Brain (organoid and tissue), 16 donors: ENCODE measurements at places on chromosomes 13 and 19. TPM values are rescaled to one million over a fixed set of nuclear protein-coding genes. Genes with fewer than 3 reads are reported as not detected.
A peak's percentile ranks its signal among the peaks of the same experiment; 100 is the strongest.

The KIR2DL1 gene
- not detected for polyA plus RNA-seq

The SPACA6 gene
- polyA plus RNA-seq, result 5.9 TPM

The ZNF90 gene
- 3.3 TPM for polyA plus RNA-seq

The EDNRB gene
- polyA plus RNA-seq, result 9.6 TPM

The S1PR2 gene
- 5.0 TPM for polyA plus RNA-seq

The RASIP1 gene
- 4.7 TPM for polyA plus RNA-seq

The GDF15 gene
- 5.2 TPM for polyA plus RNA-seq

The BRCA2 gene
- 0.59 TPM for polyA plus RNA-seq

GRCh38 chr19:51511353-51511752 is 9.8 kb upstream of the SIGLEC12 start:
- DNase-seq, result peak; percentile 11

DNA sequence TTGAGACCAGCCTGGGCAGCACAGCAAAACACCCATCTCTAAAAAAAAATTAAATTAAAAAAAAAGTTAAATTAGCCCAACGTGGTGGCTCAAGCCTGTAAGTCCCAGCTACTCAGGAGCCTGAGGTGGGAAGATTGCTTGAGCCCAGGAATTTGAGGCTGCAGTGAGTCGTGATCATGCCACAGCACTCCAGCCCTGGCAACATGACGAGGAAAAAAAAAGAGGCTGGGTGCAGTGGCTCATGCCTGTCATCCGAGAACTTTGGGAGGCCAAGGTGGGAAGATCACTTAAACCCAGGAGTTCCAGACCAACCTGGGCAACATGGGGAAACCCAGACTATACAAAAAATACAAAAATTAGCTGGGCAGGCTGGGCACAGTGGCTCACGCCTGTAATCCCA is 2.2 kb upstream of the TMEM161A start:
- no peak for DNase-seq

DNA sequence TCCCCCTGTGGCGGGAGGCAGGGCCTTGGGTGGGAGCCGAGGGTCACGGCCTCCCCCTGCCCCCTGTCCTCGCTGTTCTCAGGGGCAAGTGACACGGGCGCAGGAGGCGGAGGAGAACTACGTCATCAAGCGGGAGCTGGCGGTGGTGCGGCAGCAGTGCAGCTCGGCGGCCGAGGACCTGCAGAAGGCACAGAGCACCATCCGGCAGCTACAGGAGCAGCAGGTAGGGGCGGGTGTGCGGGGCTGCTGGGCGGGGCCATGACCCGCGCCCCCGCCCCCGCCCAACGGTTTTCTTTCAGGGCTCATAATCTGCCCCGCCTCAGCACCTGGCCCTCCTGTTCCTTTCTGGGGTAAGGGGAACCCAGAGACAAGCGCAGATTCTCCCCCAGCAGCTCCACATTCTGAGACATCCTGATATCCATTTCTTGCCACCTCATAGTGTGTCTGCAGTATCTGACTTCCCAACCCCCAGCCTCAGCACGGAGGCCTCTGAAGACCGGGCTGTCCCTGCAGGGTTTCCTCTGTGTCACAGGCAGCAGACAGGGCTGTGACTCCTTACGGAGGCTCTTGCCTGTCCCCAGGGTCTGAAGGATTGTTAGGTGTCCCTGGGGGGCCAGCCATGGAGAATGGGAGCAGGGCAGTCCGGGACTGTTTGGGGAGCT is 15.9 kb downstream of the PRR36 start:
- peak; percentile 52 for DNase-seq

DNA sequence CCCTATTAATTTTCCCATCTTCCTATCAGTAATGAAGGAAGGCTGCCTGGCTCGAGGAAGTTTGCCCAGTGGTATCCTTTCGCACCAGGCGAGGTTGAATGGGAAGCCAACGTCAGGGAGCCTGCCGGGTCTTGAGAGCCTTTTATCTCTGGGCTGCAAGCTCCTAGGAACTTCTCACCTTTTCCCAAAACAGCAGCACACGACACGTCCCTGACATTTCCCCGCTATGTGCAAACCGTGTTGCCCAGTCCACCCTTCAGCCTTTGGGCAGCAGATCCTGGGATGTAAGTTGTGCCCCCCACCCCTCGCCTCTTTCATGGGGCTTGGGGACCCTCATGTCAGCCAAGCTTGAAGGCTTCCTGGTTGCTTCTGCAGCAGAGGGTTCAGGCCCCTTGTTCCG is 179.1 kb downstream of the ZNF536 start:
- peak; percentile 39 for DNase-seq

GRCh38 chr13:95441326-95441725 is 111.2 kb upstream of the CLDN10 start:
- DNase-seq, result no peak

GRCh38 chr19:6340493-6341201 is 7.2 kb upstream of the ACER1 start:
- no peak for DNase-seq

DNA sequence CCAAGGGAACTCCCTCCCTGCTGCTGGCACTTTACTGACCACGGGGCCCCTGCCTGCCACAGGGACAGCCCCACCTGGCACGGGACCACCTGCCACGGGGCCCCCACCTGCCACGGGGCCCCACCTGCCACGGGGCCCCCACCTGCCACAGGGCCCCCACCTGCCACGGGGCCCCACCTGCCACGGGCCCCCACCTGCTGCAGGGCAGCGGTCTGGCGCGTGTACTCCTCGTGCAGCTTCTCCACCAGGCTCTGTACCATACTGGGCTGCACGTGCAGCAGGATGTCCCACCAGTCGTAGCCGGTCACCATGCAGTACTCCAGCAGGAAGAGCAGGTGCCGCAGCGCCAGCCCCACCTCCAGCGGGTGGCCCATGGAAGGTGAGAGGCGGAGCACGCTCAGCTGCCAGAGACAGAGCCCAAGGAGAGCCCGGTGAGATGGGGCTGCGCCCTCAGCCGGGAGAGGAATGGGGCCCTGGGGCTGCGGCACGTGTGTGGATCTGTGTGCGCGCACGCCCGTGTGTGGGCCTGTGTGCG is 16.1 kb downstream of the MED16 start:
- DNase-seq, result no peak

GRCh38 chr13:68390987-68391386 is 1160.9 kb upstream of the PCDH9 start:
- no peak for DNase-seq

- no peak for DNase-seq
Observed at GRCh38 chr13:47865883-47866282, 135.2 kb downstream of the SUCLA2 start.

GRCh38 chr13:108526286-108526685 is 103.1 kb upstream of the MYO16 start:
- no peak for DNase-seq

GRCh38 chr19:33468361-33469170 is 53.0 kb downstream of the PEPD start:
- peak; percentile 40 for DNase-seq

DNA sequence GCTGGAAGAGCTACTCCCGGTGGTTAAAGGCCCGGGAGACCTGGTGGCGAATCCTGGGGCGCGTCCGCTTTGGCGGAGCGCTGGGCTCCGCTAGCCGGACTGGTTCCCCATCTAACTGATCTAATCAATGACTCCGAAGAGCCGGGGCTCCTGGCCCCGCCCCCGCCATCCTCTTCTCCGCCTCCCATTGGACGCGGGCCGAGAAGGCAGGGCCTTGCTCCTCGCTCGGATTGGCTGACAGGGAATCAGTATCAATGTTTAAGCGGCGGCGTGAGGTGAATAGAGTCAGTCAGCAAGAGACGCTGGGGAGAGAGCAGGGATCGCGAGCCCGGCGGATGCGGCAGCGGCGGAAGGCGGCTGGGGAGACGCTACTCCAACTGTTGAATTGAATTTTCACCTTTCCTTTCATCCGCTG is 1.7 kb upstream of the PCDH17 start:
- peak; percentile 99 for DNase-seq

DNA sequence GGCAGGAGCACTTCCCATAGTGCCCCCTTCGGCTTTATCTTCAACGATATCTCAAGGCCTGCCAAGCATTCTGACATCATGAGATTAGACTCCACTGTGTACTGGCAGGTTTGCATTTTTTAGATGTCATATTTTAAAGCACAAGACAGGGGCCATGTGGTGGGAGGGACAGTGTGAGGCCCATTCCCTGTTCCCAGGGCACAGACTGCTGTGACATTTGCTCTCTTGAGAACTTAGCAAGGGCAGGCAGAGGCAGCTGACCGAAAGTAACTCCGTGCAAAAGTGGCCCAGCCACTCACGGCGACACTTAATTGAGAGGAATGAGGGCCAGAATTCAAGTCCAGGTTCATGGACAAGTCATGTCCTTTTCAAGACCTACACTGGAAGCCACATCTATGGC is 201.8 kb downstream of the COL4A1 start:
- DNase-seq, result no peak

DNA sequence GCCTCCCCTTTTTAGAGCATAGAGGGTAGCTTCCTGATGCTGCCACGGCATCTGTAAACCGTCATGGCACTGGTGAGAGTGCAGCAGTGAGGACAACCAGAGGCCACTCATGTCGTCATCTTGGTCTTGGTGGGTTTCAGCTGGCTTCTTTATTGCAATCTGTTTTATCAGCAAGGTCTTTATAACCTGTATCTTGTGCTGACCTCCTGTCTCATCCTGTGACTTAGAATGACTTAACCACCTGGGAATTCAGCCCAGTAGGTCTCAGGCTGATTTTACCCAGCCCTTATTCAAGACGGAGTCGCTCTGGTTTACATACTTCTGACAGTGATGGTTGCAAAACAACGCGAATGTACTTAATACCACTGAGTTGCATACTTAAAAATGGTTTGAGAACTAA is 14.4 kb upstream of the FBN3 start:
- DNase-seq, result no peak

GRCh38 chr13:113753171-113753570 is 5.9 kb upstream of the TMEM255B start:
- DNase-seq, result no peak

- no peak for DNase-seq
Observed at GRCh38 chr13:74674720-74675119, 540.5 kb upstream of the KLF12 start.

GRCh38 chr13:108786456-108787200 is 157.2 kb downstream of the MYO16 start:
- DNase-seq, result peak; percentile 85

- no peak for DNase-seq
Observed at GRCh38 chr13:63948045-63948444, 2532.4 kb upstream of the PCDH20 start.

- DNase-seq, result no peak
Observed at GRCh38 chr13:36550177-36550576, 117.9 kb downstream of the CCNA1 start.

GRCh38 chr13:107211073-107211472 is 643.1 kb upstream of the ARGLU1 start:
- peak; percentile 88 for DNase-seq

DNA sequence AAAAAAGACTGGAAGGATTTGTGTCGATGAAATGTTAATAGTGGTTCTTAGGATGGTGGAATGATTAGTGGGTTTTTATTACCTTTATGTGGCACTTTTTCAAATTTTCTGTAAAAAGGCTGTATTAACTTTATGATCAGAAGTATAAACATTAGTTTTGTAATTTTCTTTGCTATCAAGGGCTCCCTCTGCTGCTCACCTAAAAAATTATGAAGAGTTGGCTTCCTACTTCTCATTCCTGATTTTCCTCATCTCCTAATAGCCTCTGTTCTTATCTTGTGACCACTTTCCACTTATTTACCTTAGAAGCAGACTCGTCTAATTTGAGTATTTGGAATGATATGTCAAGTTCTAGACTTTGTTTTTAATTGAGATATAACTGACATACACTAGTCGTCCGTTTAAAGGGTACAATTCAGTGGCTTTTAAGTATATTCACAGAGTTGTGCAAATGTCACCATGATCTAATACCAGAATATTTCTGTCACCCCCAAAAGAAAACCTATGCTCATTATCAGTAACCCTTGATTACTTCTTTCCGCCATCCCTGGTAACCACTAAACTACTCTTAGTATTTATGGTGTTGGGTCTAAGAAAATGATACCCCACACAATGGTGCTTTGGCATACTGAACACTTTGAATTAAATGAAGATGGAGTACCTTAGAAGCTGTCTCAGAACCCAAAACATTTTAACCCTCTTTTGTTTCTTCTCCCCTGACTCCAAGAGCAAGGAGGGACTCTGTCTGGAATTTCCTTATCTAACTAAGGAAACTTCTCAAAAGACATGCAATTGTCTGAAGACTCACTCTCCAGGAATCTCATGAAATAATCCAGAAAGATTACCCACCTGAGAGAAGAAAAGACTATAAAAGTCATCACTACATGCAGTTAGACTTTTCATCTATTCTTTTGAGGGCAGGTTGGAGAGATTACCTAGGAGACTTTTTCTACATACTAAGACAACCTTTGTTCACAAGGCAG is 311.3 kb downstream of the DLEU7 start:
- DNase-seq, result peak; percentile 45

DNA sequence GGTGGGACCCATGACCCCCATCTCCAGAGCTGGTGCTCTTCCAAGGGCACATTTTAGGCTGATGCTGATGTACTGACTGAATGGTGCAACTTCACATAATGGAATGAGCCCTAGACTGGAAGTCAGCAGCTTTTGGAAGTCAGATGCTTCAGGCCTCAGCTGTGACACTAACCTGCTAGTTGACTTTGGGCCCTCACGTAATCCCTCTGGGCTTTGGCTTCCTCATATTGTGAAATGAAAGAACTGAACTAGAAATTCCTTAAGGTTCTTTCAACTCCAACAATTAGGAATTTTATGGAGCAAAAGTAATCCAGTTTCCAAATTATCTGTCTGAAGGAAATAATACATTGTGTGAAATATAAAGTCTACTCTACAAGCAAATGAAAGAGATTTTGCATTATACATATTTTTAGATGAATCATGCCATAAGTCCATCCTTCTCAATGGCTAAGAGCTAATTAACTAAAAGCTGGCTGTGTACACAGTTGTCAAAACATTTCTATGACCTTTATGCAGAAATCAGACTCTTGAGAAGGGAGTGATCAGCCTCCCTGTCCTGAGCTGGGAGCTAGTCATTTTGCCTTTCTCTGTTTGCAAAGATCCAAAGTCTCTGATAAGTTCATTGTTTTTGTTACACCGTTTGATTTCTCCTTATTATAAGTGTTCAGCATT is 204.2 kb downstream of the DCLK1 start:
- DNase-seq, result no peak

DNA sequence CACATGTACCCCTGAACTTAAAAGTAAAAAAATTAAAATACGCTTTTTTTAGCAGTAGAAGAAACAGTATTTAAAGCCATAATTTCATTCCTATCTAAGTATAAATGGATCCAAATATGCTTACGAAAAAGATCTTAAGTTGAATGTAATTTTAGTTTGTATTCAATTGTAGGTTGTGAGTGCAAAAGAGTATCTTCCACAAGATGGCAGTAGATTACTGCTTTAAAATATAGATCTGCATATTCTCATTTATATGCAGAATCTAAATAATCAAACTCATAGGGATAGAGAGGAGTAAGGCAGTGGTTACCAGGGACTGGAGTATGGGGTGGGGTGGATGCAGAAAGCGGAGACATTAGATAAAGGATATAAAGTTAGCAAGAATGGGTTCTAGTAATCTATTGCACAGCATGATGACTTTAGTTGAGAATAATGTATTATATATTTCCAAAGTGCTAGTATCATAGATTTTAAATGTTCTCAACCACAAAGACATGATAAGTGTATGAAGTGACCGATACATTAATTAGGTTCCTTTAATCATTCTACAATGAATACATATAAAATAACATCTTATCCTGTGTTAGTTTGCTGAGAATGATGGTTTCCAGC is 14.2 kb downstream of the OR7A17 start:
- DNase-seq, result peak; percentile 68
